Inflammatory macrophage treated with lipopolysaccharide for 4 hours (primary cell): ENCODE measurements at places on chromosomes 11 and 22.
A peak's percentile ranks its signal among the peaks of the same experiment; 100 is the strongest.

DNA sequence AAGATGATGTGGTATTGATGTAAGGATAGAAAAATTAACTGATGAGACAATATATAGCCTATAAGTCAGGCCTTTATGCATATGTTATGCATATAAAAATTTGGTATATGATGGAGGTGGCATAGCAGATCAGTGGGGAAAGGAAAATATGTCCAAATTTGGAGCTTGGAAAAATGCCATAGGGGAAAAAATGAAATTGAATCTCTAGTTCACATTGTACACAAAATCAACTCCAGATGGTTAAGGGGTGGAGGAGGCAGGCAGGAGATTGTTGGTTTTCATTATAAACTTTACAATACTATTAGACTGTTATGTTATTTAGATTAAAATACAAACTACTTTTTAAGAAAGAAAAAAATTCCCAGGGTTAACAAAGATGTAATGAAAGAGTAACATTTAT is 15.1 kb upstream of the CD3E start:
- DNase-seq = no peak

GRCh38 chr11:123344790-123345357 is 85.2 kb upstream of the GRAMD1B start:
- DNase-seq = no peak

DNA sequence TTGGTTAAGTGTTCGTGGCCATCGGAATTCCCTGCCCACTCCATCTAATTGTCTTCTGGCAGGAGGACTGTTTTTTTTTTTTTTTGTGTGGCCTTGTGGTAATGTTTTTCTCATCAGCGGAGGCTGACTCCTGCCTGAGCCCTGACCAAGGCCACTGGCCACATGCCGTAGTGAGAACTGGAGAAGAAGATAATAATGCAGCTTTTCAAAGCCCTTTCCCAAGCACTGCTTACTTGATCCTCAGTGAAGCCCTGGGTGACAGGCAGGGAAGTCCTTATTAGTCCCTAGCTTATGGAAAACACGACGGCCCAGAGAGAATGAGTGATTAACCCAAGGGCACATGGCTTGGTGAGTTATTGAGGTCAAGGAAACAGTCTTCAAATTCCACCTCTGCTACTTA is 71.2 kb downstream of the ADM start:
- DNase-seq = no peak

GRCh38 chr11:126585774-126586491 is 230.4 kb downstream of the ST3GAL4 start:
- DNase-seq = peak; percentile 41

DNA sequence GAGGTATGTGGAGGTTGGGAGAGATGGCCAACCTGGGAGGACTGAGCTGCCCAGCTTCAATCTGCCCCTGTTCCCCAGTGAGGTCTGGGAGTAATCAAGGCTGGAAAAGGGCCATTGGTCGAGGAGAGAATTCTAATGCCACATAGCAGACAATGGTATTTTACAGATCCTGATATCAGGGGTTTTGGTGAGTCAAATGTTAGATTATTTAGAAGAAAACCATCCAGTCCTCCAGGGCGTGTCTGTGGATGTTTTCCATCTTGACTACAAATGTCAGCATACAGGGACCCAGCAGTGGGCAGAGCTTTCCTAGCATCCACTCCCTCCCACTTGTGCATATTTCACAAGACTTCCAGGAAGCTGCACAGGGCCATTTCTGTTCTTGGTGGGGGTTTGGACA is 107.9 kb downstream of the SCN3B start:
- DNase-seq = no peak

DNA sequence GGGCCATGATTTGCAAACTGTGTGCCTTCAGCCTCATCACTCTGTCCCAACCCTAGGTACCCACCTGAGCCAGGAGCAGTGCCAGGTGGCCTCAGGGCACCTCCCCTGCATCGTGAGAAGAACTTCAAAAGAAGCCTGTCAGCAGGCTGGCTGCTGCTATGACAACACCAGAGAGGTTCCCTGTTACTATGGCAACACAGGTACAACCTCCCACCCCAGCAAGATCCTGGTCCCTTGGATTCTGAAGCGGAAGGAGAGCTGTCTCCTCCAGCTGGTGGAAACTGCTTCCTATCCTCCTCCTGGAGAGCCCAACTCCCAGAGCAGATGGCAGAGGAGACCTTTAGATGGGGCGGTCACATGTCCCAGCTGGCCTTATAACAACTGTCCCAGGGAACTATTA is 2.9 kb downstream of the ZP1 start:
- no peak for DNase-seq

GRCh38 chr22:49959782-49960158 is 802 bp upstream of the PIM3 start:
- DNase-seq = no peak

- no peak for DNase-seq
Measured at GRCh38 chr11:1202154-1202775, 20.6 kb upstream of the MUC5B start.

- DNase-seq = no peak
Measured at GRCh38 chr11:128151780-128152179, 435.6 kb downstream of the ETS1 start.

- DNase-seq = no peak
Measured at GRCh38 chr11:43987384-43988039, 45.1 kb downstream of the C11orf96 start.

DNA sequence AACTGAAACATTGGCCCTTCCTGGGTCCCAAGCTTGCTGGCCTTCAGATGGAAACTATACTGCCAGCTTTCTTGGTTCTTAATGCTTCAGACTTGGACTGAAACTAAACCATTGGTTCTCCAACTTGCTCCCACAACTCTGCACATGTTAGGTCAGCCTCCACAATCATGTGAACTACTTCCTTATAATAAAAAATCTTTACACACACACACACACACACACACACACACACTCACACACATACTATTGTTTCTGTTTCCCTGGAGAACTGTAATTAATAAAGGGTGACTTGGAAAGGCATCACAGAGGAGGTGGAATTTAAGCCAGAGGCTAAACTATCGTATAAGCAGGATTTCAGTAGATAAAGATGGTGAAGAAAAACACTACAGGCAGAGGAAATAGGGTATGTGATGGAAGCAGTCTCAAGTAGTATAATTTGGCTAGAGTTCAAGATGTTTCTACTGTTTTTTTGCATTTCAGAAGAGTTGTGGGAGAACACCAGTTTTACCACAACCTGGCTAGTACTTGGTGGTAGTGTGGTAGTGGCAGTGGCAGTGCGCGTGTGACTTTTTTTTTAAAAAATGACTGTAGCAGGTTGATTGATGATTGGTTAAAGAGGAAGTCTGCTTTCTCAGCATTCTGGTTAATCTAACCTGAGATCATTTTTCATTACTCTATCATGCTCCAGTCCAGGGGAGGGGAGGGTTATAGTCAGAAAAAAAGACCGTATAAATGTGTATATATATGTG is 70.1 kb downstream of the PDE3B start:
- peak; percentile 73 for DNase-seq

GRCh38 chr22:40690370-40690769 is 11.1 kb downstream of the MCHR1 start:
- no peak for DNase-seq

DNA sequence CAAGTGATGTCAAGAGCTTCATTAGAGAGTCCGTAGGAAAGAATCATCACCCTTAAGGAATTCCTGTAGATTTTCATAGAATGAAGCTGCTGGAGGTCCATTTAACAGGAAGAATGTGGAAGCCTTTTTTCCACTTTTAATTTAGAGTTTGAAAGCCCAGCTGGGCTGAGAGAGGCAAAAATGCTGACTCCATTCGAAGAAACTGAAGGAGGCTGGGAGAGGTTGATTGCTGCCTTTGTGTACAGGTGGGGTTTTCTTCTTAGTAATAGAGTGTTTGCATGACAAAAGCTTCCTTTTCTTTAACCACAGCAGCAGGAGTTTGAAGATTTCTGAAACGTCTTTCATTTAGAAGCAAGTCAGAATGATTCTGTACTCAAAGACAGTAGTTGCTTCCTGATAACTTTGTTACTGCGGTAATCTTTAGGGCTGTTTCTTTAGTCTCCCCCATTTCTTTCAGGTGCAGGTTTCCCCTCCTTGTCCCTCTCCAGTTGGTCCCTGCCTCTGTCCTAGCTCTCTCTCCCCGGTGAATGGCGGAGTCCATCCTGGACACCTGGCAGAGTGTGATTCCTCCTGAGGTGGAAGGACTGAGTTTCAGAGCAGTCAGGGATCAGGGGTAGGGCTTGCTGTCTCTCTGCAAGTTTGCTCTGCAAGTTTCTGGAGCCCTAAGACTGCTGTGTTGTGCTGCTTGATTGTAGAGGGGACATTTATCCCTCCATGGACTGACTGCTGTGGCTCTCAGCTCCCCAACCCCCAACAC is 166.2 kb downstream of the LDLRAD3 start:
- DNase-seq = no peak

DNA sequence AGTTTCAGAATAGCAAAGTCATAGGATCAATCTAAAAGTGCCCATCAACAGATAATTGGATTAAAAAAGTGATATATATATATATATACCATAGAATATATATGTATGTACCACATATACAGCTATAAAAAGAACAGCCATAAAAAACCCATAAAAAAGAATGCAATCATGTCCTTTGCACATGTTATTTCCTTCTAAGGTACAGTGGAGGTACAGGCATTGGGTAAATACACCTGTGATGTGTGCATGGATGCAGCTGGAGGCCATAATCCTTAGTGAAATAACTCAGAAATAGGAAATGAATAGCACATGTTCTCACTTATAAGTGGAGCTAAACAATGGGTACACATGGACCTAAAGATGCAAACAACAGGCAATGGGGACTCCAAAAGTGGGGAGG is 7.1 kb upstream of the DKK3 start:
- DNase-seq = no peak

DNA sequence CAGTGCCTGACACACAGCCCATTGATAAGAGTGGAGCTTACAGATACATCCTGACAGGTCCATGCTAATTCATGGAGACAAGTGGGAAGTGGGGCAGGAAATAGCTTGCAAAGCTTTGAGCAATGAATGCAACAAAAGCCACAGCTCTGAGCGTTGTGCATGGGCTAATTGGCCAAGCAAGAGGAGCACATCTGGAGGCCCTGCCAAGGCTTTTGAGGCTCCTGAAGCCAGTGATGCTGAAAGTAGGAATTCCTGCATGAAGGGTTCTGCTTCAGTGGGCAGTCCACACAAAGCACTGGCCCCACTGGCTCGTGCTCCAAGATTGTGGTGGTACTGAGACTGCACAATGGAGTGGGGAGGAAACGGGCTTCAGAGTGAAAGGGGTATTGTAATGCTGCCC is 103.8 kb upstream of the CSNK2A3 start:
- no peak for DNase-seq
